Type B pancreatic cell (in vitro differentiated cells): ENCODE measurements at places on chromosomes 12 and 14.

- DNase-seq = no peak
Observed at GRCh38 chr14:39860596-39861228, 428.5 kb upstream of the FBXO33 start.

DNA sequence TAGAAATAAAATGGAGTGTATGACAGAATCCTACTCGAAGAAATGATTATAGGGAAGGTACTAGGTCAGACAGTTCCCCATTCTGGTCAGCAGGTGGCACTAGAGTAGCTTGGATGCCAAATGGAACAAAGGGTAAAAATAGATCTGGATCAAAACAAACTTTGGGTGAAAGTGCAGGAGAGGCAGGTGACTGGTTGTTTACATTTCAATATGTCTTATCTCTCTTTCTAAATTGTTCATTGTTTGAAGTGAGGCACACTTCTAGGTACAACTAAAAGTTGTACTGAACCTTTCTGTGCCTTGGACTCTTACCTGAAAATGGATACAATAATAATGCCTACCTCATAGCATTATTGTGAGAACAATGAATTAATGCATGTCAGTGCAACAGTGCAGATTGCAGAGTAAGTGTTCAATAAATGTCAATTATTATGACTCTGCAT, 62.0 kb upstream of the OSBPL8 start:
- DNase-seq = no peak

DNA sequence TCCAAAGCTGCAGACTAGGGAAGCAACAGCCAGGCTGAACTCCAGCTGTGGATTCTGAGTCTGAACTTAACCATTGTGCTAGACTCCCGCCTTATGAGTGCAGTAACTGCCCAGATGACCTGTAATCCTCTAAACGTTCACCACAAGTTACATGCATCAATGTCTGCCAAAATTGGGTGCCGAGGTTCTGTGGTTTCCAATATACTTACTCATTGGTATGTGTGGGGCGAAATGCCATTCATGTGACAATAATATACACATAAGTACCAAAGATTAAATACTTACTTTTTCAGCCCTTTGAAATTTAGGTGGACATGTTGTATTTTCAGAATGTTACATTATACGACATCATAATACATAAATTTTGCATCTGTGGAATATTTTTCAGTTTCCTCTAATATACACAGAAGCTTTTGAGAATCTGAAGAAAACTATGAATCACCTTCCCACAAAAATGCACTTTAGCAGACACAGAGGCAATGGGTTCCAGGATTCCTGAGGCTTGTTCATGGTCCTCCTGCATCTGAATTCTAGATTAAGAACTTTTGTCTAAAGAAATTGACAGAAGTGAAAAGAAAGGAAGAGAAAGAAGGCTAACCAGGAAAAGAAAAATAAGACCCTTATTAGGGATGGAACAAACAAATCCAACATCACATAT, 31.7 kb downstream of the GRIP1 start:
- DNase-seq = no peak

DNA sequence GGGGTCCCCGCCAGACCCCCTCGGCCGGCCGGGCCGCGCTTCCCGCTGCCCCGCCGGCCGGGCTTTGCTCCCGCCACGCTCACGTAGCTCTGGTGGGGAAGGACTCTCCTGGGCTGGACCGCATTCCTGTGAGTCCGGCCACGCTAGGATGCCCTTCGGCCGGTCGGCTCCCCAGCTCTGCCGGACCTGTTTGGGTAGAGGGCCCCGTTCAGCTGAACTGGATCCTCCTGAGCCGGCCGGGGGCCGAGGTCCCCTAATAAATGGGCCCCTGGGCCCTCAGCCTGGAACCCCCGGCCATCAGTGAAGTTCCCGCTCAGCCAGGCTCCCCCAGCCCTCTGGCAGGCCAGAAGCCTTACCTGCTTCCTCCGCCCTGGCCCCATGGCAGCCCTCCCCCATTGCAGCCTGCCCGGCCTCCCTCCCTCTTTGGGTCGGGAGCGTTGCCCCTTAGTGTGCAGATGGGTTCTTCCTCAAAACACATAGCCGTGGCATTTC, 593 bp downstream of the UNC119B start:
- no peak for DNase-seq

DNA sequence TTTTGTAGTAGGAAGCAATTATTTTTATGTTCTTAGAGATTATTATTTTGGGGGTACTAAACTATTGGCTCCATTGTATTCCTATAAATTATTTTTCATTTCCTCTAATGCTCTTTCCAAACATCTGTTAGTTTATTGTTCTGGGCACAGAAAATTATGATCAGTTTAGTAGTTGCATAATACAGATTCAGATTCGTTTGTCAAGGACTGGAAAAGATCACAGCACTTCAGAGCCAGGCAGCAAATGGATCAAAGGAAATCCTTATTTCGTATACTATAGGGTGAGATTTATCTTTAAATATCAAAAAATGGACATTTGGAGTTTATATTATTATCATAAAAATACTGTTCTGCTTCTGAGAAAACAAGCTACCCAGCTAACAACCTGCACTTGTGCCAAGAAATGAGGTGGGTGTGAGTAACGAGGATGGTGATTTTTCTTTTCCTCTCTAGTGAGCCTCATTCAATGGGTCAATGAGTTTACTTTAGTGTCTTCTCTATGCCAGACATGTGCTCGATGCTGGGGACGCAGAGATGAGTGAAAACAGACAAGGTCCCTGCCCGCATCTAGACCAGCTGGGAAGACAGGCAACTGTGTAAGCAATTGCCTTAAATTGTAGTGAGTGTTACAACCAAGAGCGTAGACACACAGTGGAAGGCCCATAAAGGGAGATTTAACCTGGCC, 208.6 kb upstream of the PLXNC1 start:
- no peak for DNase-seq

DNA sequence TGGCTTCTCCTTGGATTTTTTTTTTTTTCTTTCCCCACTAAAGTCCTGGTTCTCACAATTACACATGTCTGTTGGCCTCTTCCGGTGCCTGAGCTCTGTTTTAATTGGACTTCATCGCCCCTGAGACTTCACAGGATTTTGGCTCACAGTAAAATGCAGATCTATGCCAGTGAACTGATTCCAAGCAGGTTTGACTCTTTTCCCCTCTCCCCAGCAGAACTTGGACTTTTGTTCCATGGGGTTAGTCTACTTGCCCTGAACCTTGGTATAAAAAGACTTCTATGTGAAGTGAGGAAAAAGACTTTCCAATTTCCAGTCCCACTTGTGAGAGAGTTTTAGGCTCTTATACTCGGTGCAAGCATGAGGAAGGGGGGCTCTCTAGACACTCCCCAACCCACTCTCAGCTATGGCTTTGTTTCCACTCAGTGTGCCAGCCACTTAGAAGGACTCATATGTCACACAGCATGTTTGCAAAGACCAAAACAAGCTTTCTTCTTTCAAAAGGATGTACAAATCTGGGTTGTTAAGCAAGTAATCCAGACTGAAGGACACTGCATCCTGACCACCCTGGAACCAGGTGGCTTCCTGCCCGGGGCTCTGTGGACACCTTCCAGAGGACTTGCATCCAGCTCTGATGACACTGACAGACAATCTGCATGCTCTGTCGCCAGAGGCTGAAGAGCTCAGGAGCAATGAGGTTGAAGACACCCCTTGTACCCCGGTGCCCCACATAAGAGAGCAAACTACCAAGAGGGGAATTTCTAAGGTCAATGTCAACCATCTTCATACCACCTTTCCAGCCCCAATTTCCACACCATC, 221.9 kb upstream of the EGLN3 start:
- DNase-seq = no peak

DNA sequence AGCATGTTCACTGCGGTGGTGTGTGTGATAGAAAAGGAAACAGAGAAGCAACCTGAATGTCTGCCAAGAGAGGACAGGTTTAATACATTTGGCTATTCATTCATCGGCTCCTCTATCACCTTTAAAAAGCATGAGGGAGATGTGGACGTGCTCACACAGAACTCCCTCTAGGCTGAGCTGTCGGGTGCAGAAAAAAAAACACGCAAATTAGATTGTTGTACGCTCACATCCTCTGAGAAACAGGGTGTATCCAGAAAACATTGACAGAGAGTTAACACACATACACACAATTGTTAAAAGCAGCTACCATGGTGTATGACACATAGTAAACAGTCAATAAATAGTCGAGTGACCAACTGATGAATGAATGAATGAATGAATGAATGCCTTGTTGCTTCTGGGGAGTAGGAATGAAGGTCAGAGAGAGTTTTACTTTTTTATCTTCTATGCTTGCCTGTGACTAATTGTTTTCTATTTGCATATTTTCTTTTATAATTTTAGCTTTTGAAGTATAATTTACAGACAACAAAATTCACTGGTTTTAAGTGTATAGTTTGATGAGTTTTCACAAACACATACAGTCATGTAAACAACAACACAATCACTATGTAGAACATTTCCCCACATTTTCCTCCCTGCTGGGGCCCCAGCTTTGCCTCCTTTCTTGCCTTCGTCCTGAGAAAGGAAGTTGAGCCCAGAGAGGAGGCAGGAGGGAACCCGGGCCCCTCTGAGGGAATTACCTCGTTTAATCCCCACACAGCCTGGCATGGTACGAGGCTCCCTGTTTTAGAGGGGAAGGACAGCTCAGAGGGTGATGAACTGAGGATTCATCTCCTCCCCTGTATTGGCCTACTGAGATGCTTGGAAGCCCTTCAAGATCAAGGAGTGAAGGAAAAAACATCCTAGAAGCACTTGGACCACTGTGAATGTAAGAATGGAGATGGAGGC, 19.7 kb upstream of the FAM222A start:
- DNase-seq = no peak

- no peak for DNase-seq
Observed at GRCh38 chr12:126036348-126036747, 971.1 kb downstream of the AACS start.

- no peak for DNase-seq
Observed at GRCh38 chr12:76586764-76587395, 27.3 kb upstream of the OSBPL8 start.

DNA sequence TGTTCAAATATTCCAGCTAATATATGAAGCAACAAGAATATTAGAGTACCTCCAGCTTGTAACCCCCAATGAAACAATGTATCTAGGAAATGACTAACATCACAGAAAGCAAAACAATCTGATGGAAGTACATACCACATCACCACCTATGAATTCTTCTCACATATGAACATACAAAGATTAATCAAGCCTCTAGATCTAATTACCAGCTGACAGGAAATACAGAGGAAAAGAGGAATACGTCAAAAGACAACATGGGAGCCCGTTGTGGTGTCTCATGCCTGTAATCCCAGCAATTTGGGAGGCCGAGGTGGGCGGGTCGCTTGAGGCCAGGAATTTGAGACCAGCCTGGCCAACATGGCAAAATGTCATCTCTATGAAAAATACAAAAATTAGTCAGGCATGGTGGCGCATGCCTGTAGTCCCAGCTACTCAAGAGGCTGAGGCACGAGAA, 7.5 kb downstream of the NEDD8 start:
- no peak for DNase-seq

DNA sequence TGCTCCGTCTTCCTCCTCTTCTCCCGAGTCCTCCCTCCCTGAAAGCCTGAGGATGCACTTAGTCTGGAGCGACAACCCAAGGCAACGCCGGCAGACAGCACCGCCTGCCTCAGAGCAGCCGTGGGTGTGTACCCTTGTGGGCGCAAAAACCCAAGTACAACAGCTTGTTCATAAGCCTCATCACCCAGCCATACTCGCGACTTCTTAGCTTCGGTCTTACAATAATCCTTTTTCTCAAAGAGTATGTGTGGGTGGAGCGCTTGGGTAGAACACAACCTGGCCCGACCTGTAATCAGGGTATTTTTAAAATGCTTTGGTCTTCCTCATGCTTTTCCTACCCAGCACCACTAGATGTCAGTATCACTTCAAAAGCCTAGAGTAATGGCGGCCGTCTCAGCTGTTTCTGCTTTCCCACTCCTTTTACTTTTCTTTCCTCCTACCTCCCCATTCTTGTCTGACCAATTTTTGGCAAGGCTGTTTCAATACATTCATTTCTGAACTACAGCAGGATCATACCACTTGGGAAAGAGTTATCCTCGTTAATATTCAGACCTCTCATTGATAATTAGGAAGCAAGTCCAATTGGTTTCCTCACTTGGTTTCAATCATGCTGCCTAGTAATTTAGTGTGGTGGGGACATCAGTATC, 198.9 kb downstream of the EPS8 start:
- DNase-seq = no peak

GRCh38 chr12:13026286-13026685, 17.9 kb upstream of the FAM234B start:
- DNase-seq = no peak

DNA sequence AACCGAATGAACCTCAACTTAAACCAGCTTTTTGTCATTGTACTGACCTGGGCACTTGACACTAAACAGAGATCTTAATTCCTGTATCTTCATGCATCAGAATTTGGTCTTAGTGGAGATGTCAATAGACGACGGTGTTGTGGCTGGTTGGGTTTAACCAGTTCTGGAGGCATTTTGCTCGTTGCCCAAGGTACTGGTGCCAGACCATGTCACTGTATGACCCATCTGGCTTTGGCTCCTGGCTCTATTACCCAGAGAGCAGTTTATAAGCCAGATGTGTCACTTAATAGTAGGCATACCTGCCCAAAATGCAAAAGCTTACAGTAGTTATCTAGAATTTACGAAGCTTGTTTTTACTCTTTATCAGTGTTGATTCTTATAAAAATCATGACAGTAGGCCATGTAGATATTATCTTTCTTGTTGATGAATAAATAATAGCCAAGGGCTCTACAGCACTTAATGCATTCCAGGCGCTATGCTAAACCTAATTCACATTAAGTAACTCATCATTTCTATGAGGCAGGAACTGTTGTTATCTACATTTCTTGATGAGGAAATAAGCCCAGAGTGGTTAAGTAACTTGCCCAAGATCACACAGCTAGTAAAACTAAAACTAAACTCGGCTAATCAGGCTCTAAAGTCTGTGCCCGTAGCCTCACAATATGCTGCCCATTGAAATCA, 179.7 kb upstream of the HIF1A start:
- no peak for DNase-seq

DNA sequence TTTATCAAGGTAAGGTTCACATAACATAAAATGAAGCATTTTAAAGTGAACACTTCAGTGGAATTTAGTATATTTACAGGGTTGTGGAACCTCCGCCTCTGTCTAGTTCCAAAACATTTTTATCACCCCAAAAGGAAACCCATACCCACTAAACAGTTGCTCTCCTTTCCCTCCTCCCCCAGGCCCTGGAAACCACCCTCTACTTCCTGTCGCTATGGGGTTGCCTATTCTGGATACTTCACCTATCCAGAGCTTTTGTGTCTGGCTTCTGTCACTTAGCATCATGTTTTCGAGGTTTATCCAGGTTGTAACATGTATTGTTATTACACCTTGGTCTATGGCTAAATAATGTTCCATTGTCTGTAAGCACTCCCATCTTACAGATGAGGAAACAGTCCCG, 27.7 kb upstream of the ZFP36L1 start:
- DNase-seq = no peak

DNA sequence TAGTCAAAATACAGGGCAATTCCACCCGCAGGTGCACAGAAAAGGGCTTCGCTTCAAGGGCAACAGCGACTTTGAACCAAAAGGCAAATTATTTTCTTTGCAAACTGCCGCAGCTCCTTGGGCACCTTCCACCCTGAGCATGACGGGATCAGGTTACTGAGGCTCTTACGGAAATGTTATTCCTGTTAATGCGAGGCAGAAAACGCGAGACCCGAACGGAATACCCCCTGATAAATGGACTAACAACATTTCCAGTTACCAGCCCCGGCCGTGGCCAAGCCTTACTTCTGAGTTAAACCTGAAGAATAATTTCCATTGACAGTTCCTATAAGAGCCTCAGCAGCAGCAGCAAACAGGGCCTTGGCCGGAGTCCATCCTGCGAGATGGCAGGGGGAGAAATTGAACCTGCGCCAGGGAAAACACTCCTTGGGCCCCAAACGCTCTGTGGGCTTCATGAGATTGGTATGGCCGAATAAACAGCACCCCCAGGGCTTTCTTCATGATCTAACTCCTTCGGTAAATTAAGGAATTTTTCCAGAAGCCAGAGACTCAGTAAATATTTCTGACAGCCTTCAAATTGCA, 70.0 kb upstream of the DICER1 start:
- no peak for DNase-seq
